ENCODE measurements at places on chromosomes 4 and X. TPM values are rescaled to one million over a fixed set of nuclear protein-coding genes. Genes with fewer than 3 reads are reported as not detected.

Gene ADGRL3
- not detected for total RNA-seq

Gene ODAM
- not detected for total RNA-seq

Gene PTTG2
- 2.0 TPM for total RNA-seq

Gene SMAD1
- 3.7 TPM for total RNA-seq

Gene KIT
- 0.49 TPM for total RNA-seq

Gene AKAP17A
- 108 TPM for total RNA-seq

Gene FAT4
- total RNA-seq, result 0.02 TPM

Gene XKRX
- total RNA-seq, result 1.2 TPM

Gene TMEM184C
- total RNA-seq, result 24.7 TPM

Gene HMX1
- total RNA-seq, result not detected

Gene SMIM31
- total RNA-seq, result not detected

Gene RTL9
- total RNA-seq, result not detected

Gene ASB12
- not detected for total RNA-seq

DNA sequence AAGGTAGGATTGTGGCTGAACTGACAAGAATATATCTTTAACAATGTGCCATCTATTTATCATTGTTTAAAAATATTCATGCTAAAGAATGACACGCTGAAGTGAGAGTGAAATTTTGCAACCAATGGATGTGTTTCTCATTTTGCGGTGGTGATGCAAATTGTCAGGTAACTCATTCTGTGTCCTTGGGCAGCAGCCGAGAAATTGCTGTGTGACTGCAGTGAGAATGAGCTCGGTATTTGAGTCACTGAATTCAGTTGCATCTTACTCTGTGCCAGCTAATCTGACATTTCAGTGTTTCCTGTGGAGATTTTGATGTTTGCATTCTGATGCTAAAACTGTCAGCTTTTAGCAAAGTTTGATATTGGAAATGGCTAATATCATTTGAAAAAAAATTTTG lies 28.1 kb downstream of the MCUB start:
- DNase-seq, result peak; percentile 52

GRCh38 chr4:112942077-112942476 lies 107.4 kb upstream of the ANK2 start:
- no peak for DNase-seq

GRCh38 chr4:15894921-15895916 lies 43.3 kb downstream of the FGFBP1 start:
- DNase-seq, result no peak

GRCh38 chr4:184477201-184477999 lies 3.0 kb upstream of the IRF2 start:
- DNase-seq, result no peak

- no peak for DNase-seq
Observed at GRCh38 chr4:32472918-32473317, 1752.7 kb downstream of the PCDH7 start.

GRCh38 chr4:149512501-149512900 lies 303.1 kb downstream of the IQCM start:
- DNase-seq, result no peak

DNA sequence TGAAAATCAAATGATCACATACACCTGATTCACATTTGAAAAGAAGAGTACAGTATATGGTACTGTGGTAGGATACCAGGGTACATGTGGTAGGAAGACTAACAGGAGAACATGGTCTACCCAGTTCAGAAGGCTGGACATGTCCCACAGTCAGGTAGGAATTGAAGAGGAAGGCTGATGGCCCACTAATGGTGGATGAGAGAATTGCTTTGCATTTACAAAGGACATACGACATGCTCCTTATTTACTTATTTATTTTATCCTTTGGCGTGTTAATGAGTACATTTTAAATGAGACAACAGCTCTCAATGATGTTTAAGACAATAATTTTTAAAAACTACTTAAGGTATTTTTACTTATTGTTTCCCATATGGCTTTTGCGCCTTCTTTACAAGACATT lies 106.7 kb upstream of the BMP2K start:
- DNase-seq, result no peak

GRCh38 chr4:79163981-79164490 lies 161.8 kb downstream of the NAA11 start:
- no peak for DNase-seq

- no peak for DNase-seq
Observed at GRCh38 chr4:101806914-101807313, 16.4 kb downstream of the BANK1 start.

DNA sequence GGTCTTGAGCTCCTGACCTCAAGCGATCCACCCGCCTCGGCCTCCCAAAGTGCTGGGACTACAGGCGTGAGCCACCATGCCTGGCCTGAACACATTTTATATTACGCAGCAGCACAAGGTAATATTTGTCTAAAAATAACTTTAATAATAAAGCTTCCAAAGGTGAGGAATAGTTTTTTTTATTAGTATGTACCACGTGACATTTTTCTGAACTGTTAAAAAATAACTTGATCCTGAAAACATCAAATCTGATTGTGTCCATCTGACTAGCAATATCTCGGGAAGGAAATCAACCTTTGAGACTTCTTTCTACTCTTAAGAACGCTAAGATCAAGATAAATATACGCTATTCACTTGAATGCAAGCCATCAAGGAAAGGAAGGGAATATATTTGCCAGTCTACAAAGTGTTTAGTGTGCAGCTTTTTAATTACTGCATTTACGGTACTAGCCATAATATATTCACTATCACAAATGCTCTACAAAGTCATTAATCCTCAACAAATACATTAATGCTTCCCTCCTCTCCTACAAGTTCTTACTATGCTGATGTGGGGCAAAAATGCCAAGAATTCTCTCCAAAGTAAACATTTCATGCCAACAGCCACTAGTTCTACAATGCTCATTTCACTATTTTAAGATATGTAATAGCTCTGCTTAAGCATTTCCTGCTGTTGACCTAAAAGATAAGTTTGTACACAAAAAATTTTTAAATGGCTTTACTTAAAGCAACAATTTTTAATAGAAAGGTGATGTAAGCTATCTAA lies 143.6 kb downstream of the APBB2 start:
- no peak for DNase-seq

DNA sequence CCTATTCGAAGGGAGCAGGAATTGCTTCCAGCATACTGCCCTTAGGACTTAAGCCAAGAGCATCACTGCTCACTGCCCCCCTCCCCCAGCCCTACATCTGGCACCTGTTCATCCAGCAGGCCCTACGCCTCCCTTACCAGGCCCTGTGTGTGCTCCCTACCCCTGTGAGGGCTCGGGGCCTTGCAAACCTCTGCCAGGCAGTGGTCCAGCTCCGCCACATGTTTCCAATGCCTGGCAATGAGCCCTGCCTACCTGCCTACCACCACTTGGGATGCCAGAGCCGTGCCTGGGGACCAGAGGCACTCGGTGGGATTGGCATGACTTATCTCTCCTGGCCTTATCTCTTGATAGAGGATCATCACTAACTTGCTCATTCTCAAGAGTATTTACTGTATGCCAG lies 27.5 kb upstream of the MTM1 start:
- DNase-seq, result no peak

DNA sequence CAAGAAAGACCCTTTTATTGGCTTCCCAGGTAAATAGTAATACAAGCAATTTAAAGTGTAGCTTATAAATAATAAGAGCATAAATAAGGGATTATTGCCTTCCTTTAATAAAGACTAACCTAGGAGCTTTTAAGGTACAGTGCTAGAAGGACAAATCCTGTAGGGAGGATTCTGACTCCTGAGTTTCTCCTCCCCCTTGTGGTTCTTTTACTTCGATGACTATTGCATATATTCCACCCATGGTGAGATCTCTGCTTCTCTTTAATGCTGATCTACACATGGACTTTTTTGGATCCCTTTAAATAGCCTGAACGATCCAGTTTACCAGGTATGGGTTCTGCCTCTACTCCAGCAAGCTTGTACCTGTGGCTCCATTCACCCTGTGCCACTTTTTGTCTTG lies 2.5 kb downstream of the GALNT7 start:
- peak; percentile 22 for DNase-seq

DNA sequence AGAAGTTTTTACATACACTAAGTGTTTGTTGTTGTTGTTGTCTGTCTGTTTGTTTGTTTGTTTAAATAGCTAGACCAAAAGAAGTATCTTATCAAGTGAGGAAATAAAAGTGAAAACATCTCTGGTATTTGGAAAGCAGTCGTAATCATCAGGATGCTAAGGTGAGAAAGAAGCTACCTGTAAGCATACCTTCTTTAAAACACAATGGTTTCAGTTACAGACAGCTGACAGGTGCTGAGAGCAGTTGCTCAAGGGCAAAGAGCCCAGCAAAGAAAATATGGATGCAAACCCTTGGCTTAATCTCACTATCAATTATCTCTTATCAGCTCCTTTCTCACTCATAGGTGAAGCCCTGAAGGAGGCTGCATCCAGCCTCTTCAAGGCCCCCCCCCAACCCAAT lies 42.8 kb upstream of the FBXW7 start:
- no peak for DNase-seq

DNA sequence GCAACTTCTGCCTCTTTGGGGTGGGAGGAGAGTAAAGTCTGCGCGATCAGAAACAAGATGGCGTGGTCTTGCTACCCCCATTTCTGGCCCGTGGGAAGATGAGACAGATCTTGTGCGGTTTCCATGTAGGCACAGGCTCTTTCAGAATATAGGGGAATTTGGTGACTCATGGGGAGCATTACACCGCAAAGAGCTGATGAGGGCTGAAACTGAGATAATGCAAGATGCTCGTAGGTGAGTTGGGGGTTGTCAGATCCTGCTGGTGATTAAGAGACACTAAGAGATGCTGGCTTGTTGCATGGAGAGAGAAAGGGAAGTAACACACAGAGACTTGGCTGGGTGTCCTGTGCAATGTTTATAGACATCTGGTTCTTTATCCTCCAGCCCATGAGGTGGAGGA lies 1.5 kb downstream of the EVC start:
- no peak for DNase-seq

DNA sequence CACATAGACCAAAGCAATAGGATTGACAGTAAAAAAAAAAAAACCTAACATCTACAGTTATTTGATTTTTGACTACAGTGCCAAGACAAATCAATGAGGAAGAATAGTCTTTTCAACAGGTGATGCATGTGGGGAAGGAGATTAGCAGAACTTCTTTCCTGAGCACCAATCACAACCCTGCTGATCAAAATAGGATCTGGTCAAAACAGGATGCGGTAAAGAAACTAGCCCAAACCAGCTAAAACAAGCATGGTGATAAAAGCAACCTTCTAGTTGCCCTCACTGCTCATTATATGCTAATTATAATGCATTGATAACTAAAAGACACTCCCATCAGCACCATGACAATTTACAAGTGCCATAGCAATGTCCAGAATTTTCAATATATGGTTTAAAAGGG lies 667.5 kb downstream of the GRXCR1 start:
- DNase-seq, result no peak

GRCh38 chrX:149521438-149521837 lies 16.3 kb upstream of the IDS start:
- DNase-seq, result peak; percentile 57

DNA sequence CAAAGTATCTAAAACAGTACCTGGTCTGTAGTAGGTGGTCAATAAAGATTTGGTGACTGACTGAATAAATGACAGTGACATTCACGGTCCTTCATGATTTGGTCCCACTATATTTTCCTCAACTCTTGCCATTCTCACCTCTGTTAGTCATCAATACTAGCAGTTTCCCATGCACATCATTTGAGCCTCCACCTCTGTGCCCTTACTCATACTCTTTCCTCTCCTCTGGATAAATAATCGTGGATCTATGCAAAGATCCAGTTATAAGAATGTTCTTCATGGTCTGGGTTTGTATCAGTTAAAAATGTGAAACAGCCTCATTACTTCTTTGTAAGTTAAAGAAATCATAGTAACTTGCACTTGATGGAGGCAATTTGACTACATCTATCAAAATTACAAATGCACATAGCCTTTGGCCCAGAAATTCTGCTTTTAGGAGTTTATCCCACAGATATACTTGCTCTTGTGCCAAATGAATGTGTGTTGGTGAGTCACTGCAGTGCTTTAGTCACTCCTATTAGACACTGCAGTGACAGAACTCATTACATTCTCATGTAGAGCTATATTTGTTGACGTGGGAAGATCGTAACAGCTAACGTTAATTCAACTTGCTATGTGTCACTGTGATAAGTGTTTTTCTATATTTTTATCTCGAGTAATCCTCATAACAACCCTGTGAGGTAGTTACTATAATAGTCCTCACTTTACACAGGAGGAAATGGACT lies 121.9 kb upstream of the SMIM10 start:
- no peak for DNase-seq

DNA sequence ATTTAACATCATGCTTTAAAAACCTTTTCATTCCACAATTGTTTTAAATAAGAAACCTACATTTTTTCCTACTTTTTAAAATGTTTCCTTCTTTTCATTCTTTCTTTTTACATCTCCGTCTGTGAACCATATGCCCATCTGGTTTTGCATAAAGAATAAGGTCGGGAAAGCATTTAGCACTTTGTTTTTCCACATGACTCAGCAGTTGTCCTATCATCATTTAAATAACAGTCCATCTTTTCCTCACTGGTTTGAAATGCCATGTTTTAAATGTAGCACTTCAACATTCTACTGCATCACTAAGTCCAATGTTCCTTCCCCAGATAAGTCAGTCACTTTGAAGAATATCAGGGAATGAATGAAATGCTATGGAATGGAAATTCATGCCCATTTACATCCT lies 128.4 kb downstream of the SH3RF1 start:
- DNase-seq, result no peak

DNA sequence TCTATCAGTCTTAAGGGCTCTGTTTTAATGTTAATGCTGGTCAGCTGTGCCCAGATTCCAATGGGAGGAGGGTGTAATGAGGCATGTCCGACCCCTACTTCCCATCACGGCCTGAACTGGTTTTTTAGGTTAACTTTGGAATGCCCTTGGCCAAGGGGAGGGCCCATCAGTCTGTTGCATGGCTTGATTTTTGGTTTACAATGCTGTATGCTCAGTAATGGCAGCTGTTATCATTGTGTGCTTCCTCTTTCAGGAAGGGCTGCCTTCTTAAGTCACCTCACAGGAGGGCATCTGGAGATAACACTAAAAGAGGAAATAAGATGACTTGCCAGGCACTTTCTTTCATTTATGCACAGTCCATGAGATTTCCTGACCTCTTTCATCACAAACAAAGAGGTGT lies 36.3 kb downstream of the ATXN3L start:
- DNase-seq, result no peak

- no peak for DNase-seq
Observed at GRCh38 chr4:25020236-25020635, 10.5 kb downstream of the LGI2 start.

GRCh38 chr4:77097611-77098010 lies 21.8 kb upstream of the CCNI start:
- no peak for DNase-seq

DNA sequence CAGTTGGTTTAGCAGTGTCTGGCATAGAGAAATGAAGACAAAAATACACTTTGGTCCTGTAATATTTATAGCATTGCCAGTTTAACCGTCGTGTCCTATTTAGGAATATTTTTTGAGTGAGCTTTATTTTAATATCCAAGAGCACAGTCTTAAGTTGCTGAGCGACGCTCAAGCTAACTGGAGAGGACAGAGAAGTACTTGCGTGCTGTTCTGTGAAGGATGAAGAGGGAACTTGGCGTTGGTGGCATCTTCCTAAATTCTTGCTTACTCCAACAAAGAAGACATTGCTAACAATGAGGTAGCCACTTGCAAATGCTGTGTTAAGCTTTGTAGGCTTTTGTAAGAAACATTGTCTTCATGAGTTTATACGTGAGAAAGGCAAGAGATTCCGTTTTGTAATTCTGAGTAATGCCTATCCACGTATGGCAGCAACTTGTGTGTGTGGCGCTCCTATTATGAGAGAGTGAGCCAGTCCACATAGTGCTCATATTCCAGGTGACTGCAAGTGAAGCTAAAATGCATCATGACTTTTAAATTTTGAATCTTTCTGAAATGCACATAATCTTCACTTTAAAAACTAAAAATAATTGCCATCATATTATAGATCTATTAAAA lies 50.6 kb downstream of the SYNPO2 start:
- DNase-seq, result no peak
